Inflammatory macrophage treated with lipopolysaccharide for 4 hours (primary cell): ENCODE measurements at places on chromosomes 4 and X.
A peak's percentile ranks its signal among the peaks of the same experiment; 100 is the strongest.

DNA sequence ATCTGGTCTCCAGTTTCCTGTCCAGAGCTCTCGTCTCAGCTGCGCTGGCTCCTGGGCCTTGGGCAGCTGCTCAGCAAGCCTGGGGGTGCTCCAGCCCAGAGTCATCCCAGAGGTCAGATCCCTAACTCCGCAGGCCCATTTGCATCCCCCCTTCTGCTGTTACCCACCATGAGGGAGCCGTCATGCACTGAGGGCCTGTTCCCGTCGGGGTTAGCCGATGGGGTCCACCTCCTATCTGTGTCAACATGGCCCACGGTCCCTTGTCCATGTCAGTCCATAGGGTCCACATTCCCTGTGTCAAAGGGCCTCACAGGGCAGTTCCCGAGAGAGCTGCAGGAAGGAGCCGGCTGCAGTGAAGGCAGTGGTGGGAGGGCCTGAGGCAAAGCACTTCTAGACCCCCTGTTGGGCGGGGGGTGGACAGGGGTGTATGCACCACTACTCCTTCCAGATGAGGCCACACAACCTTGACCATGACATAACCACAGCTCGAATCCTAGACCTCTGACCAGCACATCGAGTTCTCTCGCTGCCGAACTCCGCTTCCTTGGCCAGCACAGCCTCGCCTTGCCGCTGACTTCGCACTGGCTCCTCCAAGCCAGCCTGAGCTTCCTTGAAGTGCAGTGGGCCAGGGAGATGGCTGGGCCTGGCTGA, 24.9 kb downstream of the WDR1 start:
- no peak for DNase-seq

DNA sequence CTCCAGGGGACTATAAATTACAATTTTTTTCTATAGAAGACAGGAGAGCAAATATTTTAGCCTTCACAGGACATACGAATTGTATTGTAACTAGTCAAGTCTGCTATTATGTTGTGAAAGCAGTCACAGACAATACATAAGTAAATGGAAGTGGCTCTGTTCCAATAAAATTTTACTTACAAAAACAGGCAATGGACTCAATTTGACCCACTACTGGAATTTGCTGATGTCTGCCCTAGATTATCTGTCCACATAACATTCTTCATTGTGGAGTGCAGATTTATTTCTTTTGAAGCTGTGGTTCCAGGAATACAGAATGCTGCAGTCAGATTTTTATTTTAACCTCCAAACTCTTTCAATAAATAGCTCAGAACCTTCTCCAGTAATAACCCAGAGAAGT, 330.3 kb downstream of the PPP4R3C start:
- DNase-seq: no peak

- DNase-seq: no peak
Measured at GRCh38 chrX:97895751-97896150, 1012.0 kb downstream of the RPA4 start.

DNA sequence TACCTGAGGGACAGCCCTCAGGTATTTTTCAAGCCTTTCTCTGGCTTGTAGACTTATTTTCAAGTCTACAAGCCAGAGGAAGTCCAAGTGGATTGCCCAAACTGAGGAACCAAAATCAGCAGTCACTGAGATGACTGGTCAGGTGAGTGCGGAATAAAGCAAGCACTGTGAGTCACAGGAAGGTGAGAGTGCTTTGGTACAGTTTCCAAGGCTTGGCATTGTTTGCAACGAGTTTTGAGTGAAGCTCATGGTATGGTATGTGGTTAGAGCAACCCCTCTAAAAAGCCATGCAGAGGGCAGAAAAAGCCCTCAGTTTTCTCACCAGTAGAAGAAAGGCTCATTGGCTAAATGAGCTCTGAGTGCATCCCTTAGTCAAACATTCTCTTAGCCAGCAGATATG, 112.8 kb upstream of the EOLA2 start:
- DNase-seq: no peak

GRCh38 chr4:8910100-8910821, 38.6 kb upstream of the HMX1 start:
- DNase-seq: no peak

- DNase-seq: no peak
Measured at GRCh38 chr4:6592804-6593563, 18.0 kb downstream of the MAN2B2 start.

DNA sequence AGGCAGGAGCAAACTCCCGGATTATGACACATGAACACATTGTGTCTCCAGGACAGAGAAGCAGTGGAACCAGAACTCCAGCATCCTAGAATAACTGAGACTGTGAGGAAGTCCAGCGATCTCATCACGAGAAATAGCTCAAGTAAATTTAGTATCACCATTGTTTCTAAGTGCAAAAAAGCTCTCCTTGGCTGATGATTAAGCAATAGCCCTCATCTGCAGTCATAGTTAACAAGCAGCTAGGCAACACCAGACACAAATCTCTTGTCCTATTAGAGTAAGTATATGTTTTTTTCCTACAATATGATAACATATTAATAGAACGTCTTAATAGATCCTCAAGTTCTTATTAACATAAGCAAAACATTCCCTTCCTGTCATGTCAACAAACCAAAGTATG, 2.4 kb upstream of the CFAP299 start:
- DNase-seq: no peak

GRCh38 chrX:1734806-1735205, 119.9 kb downstream of the ASMT start:
- no peak for DNase-seq

DNA sequence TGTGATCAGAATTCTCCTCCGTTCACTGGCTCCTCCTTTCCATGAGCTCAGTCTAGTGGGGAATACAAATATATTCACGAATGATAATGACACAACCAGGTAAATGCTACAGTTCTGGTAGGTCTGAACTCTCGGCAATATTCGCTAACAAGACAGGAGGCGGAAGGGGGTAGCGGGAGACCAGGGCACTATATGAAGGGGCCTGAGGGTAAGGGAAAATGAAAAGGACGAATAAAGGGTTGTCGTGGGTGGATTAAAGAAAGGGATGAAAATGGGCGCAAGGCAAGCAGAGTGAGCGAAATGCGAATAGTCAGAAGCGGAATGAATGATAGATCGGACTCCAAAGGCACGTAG, 743 bp downstream of the NKAP start:
- DNase-seq: no peak

GRCh38 chrX:23819385-23820234, 36.6 kb downstream of the SAT1 start:
- no peak for DNase-seq

- no peak for DNase-seq
Measured at GRCh38 chrX:133380711-133381619, 34.3 kb downstream of the GPC4 start.

DNA sequence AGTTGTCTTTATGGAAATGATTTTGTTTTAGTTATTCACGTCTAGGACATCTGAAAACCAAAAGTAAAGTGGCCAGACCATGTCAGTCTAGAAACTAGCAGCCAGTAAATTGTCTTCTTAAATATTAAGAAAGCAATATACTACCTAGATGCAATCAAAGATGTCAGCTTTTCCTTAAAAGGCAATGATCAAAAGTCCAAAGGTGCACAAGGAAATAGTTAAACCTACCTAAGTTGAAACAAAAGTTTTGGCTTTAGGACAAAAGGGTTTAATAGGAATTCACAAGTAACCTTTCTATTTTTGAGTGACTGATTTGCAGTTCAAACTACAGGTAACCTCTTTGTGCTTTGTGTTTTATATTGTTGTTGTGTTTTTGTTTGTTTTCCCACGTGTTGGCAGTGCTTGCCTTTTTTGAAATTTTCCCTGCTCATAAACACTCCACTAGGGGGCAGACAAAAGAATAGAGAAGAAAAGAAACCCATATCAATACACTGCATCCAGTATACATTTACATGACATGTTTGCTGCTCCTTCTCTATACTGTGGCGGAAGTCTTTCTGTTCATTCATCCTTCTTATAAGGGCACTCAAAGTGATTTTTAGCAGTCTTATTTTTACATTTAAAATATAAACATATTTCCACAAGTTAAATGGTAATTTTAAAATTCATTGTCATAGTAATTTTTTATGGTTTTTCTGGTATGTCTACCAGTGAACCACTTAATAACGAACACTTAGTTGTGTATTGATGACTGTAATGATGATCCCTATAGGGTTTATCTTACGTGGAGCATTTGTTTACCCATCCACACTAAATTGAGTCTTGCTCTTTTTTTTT, 62.7 kb downstream of the GAB1 start:
- peak; percentile 56 for DNase-seq

GRCh38 chrX:38048886-38049285, 42.5 kb downstream of the SYTL5 start:
- no peak for DNase-seq

DNA sequence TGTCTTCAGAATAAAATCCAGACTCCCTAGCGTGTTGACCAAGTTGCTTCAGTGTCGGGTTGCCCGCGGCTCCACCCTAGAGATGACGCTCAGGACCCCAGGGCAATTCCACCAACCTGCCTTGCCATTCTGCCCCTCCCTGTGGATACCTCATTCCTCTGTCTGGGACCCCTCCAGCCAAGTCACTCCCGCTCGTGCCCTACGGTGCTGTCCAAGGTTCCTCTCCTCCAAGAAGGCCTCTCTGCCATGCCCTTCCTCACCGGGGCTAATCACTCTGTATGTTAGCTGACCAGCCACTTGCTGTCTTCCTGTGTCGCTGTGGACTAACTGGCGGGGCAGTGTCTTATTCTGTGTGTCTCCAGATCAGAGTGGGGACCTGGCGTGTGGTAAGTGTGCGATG, 46.6 kb downstream of the TENM3 start:
- no peak for DNase-seq

- no peak for DNase-seq
Measured at GRCh38 chr4:147326591-147326990, 154.3 kb upstream of the EDNRA start.

- DNase-seq: no peak
Measured at GRCh38 chr4:52676536-52676935, 17.4 kb upstream of the USP46 start.
